ENCODE measurements at places on chromosomes 4 and X.
A peak's percentile ranks its signal among the peaks of the same experiment; 100 is the strongest.

DNA sequence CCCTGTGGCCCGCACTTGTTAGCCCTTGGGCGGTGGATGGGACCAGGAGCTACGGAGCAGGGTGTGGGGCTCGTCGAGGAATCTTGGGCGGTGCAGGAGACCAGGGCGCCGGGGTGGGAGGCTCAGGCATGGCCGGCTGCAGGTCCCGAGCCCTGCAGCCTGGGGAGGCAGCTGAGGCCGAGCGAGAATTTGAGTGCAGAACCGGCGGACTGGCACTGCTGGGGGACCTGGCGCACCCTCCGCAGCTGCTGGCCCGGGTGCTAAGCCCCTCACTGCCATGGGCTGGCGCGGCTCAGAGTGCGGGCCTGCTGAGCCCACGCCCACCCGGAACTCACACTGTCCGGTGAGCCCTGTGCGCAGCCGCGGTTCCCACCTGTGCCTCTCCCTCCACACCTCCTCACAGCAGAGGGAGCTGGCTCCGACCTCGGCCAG is 73.6 kb upstream of the TLL1 start:
- DNase-seq: no peak

DNA sequence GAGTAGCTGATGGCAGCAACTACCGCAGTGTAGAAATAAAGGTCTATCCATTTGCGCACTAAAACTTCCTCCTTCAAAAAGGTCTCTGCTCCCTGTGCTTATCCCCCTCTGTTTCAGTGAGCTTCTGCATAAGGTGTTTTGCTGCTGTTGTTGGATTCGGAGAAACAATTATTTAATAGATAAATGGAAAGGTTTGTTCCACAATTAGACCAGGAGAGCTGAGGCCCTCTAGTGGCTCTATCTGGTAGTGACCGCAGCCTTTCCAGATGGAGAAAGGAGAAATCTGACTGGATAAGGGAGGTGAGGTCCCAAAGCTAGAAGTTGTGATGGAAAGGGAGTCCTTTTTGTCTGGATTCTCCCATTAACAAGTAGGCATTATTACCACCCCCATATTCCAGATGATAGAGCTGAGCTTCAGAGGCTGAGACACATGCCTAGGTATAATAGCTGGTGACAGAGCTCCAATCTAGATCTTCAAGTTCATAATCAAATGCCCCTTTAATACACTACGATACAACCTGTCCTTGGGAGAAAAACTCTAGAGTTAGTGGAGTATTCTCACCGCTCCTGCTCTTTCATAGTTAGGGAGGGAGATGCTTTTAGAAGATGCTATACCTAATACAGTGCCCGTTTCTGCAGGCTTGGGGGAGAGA is 5.1 kb upstream of the GABRQ start:
- DNase-seq: no peak

DNA sequence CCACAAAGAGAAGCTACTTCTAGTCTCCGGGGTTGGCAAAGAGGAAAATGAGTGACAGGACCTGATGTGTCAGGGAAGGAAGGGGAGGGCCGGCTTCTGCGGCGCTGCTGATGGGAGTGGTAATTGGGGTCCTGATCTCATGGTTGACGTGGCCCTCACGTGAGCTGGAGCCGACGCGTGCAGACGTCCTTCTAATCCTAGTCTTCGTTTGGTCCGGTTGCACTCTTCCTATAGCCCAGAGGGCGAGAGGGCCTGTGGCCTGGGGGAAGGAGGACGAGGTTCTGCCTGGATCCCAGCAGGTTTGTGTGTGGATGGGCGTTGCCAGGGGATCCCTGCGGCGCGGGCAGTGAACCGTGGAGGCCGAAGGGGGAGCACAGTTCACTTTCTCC is at the start of gene ARMCX1:
Gene ARMCX1 (plus strand): TSS at position 186 of the 389 bp plus-strand sequence. CDS start 2,384 bp downstream, outside the sequence.
- DNase-seq: peak; percentile 28

- DNase-seq: no peak
Measured at GRCh38 chr4:44996276-44996845, 270.0 kb upstream of the GNPDA2 start.

- peak; percentile 54 for DNase-seq
Measured at GRCh38 chr4:128565565-128566186, 243.8 kb upstream of the JADE1 start.

GRCh38 chrX:136497556-136498052 is at the start of gene HTATSF1:
Gene HTATSF1, plus strand, starts transcription at chrX:136497592. Its CDS starts 93 bp downstream, at chrX:136497685.
- DNase-seq: no peak

DNA sequence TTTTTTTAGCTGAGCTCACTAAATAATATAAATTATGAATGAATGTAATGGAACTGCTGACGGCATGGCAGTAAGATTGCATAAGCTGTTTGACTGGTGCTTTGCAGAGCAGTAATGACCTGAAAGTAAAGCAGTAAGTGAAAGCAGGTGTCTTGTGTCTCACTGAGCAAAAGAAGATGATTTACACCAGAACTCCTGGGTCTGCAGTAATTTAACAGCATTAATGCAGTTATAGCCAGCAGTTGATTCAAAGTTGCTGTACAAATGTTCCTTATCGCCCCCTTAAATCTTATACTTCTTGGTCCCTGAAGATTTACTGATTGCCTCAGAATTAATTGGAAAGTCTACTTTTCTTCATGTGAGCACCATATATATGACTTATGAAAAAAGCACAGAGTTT is 187.7 kb downstream of the DCTD start:
- DNase-seq: no peak

- DNase-seq: no peak
Measured at GRCh38 chr4:176413171-176413570, 93.4 kb downstream of the SPCS3 start.

DNA sequence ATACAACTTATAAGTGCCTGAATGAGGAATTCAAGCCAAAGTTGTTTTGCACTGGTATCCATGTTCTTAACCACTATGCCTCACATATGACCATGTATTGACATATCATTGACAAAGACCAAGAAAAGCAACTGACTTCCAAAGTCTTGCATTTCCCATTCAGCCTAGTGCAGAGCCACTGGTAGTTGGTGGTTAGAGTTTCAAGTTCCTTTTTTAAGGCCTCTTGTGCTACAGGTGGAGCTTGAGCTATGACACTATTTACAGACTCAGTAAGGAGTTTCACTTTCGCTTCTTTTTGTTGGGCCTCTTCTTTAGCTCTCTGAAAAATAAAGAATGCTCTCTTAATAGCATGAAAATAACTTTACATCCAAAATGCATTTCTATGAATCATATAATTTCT is 763.0 kb downstream of the DMD start:
- no peak for DNase-seq

- DNase-seq: no peak
Measured at GRCh38 chr4:85728464-85728863, 253.5 kb downstream of the ARHGAP24 start.

DNA sequence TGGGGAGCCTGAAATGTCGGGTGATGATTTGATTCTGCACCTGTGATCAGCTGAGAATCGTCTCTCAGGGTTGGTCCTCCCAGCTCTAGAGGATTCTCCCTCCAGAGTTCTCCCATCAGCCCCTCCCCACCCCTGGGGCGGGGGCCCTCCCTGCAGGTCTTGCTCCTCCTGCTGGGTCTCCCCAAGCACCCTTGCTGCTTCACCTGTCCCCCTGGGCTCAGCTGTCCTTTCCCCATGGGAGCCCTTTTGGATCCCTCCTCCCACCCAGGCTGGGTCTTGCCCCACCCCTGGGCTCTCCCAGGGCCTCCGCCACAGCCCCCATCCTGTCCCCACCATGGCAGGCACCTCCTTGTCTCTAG is 22.2 kb downstream of the PSAPL1 start:
- no peak for DNase-seq

GRCh38 chr4:62797221-62797620 is 1597.1 kb downstream of the ADGRL3 start:
- no peak for DNase-seq

DNA sequence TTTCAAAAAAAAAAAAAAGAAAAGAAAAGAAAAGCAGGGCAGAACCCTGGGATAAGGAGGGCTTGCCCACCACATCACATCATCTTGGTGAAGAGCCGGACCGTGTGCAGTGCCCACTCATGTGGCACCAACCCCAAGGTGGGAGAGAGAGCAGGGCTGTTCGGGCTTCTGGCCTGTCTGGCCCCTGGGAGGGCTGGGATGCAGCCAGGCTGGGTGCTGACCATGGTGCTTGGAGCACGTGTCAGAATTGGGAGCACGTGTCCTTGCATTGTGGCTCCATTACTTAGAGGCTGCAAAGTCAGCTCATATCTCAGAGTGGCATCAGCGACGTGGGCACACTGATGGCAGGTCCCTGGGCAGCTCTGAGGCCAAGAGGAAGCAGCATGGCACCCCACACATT is 100.9 kb upstream of the AFAP1 start:
- no peak for DNase-seq

DNA sequence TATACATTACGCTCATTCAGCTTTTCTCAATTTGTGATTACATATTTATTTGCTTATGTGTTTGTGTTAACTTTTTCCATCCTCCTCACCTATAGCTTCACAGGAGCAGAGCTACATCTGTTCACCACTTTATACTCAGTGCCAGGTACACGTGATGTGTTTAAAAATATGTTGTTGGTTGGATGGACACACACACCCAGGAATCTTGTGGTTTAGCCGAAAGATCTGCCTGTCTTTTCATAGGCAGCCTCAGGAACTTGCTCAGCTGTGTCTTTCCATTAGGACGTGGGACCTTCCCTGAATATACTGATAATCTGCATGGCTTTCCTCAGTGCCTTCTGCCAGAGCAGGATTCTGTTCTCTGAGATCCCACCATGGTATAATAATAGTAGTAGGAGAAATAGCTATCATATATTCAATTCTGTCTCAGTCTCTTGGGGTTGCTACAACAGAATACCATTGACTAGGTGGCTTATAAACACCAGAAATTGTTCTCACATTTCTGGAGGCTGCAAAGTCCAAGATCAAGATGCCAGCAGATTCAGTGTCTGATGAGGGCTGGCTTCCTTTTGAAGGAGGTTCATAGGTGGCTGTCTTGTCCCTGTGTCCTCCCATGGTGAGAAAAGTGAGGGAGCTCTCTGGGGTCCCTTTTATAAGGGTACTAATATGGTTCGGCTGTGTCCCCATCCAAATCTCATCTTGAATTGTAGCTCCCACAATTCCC is 50.0 kb upstream of the SOD3 start:
- DNase-seq: no peak

GRCh38 chr4:67465763-67466052 is 79.6 kb downstream of the CENPC start:
- DNase-seq: no peak

- DNase-seq: no peak
Measured at GRCh38 chrX:54171527-54172250, 11.4 kb downstream of the FAM120C start.

- no peak for DNase-seq
Measured at GRCh38 chr4:110139111-110139510, 59.3 kb downstream of the ELOVL6 start.

DNA sequence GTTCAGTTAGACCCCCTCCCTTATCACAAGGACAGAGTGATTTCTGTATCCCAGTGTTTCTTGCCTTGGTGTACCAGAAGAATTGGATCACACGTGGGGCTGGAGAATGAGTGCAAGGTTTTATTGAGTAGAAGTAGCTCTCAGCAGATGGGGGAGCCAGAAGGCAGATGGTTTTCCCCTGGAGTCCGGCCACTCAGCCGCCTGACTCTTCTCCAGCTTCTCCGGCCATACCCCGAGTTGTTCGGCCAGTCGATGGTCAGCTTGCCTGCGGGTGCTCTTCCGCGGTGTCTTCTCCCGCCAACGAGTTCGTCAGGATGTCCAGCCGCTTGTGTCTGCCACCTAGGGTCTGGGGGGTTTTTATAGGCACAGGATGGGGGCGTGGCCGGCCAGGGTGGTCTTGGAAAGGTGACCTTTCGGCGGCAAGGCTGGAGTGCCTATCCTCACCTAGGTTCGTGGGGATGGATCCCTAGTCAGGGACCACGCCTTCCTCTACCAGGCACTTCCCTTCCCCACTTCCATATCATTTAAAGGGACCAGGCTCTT is 14.5 kb downstream of the GAB1 start:
- DNase-seq: no peak
